NCI-H526 treated with DMSO at 0.1 percent for 48 hours (cell line): ENCODE measurements at places on chromosomes 2 and 18.

DNA sequence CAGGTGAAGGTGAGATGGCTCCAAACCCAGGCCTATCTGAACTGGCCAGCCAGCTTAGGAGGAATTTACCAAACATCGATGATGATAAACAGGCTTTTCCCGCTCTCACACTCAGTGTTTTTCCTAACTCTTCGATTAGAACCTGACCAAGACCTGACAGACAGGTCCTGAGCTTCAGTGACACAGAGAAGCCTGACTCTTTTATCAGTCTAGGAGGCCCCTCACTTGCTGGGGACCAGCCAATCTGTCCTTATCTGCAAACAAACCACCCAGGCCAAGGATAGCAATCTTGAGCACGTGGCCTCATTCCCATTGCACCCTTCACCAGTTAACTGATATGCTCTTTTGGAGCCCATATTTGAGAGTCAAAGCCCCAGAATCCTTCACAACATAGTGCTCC, 1.9 kb upstream of the ITSN2 start:
- no peak for DNase-seq

DNA sequence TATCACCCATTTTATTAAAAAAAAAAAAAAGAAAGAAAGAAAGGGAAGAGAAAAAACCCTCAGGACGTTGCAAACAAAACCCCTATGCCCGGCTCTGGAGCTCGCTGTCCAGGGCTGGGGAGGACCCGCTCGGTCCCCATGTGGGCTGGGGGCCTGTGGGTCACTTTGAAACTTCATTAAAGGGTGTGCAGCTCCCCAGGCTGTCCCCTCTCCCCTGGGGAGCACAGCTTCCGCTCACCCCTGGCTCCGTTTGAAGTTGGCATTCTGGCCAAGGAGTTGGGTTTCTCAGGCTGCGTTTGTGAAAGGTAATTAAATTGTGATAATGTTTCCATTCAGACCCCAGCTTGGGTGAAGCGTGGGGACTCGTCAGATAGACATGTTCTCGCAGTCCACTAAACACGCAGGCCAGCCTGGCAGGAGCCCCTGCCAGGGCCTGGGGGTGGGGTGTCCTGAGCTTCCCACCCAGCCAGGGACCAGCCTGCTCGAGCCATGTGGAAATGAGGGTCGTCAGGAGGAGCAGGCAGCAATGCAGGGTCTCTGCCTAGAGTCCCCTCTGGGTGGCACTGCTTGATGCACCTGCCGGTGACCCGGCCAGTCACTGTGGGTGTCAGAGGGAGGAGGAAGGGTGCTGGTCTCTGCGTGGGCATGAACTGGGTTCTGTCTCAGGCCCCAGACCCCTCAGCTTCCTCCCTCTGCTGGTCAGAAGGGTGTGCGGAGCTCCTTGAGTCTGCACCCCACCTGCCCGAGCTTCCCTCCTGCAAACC, 166.2 kb downstream of the INHBB start:
- no peak for DNase-seq

DNA sequence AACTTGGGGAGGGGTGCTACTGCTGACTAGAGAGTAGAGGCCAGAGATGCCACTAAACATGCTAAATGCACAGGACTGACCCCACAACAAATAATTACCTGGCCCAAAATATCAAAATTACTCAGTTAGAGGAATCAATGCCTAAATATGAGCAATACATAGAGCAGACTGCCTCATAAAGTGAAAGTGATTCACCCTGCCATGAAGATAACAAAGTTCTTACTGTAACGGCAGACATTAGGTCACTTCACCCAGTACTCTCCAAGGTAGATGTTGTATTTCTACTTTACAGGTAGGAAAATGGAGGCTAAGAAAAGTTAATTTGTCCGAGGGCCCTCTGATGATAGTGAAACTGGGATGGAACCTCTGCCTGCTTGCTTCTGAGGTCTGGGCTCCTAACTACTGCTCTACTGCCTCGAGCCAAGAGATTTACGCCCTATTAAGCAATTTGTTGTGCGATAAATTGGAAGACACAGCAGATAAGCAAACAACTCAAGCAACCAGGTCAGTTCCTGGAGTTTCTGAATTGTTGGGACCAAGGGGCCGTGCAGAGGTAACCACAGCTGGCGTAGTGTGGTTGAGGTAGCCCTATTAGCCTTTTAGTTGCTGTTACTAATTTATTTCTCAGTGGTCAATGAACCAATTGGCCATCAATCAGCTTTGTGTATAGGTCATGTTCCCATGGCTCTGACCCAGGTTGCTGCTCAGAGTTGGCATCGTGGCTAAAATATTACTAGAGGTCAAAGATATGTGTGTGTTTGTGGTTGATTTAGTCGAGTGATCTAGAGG, 4.8 kb downstream of the DHRS9 start:
- DNase-seq, result no peak

DNA sequence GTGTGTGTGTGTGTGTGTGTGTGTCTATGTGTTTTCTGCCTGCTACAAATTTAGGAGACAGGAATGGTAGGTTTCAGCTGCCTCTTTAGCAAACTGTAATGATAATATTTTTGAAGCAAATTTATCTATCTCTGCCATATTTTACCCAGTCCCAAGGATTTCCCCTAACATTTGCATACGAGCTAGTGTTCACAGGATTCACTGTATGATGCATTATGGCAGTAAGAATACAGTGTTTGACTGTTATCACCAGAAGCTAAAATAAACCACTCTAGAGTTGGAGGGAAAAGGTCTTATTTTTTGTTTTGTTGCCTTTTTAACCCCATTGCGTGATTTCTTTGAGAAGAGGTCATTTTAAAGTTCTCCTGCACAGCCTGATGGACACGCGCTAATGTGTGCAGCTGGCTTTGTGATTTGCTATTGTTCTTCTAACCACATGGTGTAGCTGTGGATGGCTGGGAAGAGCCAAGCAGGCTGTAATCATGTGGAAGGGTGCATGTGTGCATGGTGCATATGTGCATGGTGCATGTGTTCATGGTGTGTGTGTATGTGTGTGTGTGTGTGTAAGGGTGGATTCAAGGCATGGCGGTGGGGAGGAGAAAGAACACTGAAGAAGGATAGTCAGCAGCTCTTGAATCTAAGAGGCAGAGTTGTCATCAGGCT, 62.4 kb downstream of the PLB1 start:
- no peak for DNase-seq

DNA sequence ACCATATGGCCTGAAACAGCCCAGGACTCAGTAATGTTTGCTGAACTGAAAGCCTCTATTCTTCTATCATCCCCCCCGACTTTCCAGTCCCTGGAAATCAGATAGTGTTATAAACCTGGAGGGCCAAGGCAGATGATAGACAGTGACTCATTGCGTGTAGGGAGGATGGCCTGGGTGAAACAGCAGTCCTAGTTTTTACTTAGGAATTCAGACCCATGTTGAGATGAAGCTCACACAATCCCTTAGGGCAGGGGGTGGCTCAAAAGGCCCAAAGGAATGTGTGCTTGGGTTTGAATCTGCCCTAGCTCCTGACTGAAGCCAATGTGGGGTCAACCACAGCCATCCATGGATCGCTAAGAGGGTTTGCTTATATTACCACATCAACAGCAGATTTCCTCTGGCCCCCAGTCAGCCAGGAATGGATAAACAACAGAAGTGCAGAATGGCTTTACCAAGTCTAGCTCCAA, 43.9 kb upstream of the STPG4 start:
- DNase-seq, result no peak

DNA sequence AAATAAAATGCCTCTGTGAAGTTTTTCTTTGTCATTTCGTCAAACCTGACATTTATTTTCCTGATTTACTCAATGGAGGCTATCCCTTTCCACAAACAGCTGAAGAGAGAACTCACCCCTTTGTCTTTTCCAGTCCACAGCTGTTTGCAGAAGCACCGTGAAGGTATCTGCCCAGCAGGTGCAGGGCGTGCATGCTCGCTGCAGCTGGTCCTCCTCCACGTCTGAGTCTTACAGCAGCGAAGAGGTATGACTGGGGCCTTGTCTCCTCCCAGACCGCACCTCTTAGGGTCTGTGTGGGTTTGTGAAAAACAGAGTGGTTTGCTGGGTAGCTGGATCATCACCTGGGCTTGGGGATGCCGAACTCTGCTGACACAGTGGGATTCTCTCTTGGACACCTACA, 9.7 kb downstream of the SPP2 start:
- DNase-seq, result no peak

- no peak for DNase-seq
Observed at GRCh38 chr18:40222776-40223175, 1732.3 kb upstream of the PIK3C3 start.

GRCh38 chr18:79385708-79386341, 9.9 kb upstream of the NFATC1 start:
- DNase-seq, result no peak
